T-cell (primary cell): ENCODE measurements at places on chromosomes 16 and 17.

DNA sequence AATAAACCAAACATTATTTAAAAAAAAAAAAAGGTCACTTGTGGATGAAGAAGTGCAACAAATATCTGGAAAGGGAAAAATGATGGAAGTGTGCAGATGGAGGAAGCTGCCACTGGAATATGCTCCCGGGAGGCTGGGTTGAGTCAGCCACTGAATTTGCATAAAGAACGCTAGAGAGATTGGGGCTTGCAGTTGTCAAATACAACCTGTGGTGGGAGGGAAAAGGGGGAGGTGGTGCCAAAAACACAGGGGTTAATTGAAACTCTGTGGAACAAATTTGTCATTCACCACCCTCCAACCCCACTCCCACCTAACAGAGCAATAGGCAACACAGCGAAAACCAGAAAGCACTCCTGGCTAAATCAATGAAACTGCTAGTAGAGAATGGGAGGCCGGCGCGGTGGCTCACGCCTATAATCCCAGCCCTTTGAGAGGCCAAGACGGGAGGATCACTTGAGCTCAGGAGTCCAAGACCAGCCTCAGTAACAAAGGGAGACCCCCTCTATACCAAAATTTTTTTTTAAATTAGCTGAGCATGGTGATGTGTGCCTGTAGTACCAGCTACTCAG is 37.6 kb upstream of the RPL38 start:
- DNase-seq = no peak

DNA sequence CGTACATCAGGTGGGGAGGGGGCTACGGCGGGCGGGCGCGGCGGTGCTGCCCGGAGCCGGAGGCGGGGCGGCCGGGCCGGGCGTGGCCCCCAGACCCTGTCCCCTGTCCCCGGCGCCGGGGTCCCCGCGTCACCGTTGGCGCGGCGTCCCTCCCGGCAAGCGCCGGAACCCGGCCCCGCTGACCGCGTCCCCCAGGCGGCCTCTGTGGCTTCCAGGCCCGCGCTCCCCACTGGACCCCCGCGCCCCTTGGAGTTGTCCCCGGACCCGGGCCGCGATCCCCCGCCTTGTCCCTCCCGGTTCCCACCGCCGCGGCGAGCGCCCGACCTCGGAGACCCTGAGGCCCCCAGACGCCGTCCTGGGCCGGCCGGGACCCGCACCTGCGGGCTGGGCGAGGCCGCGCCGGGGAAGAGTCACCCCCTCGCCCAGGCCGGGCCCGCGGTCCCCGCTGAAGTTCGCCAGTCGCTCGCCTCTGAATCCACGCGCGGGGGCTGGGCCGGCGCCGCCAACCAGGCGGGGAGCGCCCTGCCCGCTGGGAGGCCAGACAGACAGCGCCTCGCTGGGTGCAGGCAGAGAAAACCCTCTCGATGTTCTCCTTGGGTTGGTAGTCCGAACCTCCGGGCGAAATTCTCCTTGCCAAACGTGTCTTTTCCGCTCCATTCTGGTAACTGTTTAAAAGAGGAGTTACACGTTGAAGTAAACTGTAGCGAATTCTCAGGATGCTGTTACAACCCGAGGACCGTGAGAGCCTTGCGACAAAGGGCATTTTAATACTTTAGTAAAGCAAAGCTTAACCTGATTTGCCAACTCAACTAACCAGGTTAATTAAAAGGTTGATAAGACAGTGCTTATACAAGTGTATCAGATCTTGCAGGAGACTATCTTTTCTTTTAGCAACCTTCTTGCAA is 761 bp downstream of the GAN start:
- DNase-seq = peak; percentile 33

DNA sequence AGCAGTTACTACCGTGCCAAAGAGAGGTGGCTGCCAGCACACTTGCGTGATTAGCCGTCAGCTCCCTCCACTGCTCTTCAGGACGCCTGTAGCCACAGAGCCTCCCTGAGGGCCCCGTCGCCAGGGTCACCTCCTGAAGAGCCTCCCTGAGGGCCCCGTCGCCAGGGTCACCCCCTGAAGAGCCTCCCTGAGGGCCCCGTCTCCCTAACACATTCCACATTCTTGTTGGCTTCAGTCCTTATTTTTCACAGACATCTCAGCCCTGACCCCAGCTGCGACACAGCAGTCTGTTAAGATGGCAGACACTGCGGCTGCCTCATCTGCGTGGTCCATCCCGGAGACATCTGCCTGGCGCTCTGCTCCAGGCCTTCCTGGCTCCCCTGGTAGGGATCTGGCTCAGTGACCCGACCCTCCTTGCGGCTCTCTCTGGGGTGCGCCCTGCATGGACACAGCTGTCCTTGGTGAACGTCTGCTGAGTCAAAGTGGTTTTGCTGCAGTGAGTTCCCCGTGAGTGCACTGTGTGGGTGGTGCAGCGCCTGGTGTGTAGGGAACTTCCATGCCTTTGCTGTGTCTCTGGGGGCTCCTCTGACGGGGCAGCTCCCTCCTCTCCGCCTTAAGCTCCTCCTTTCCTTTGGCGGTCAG is 11.4 kb downstream of the ACSF3 start:
- no peak for DNase-seq

- DNase-seq = no peak
Measured at GRCh38 chr16:77882358-77882757, 94.0 kb downstream of the VAT1L start.

GRCh38 chr16:4667203-4667963 is 26.0 kb upstream of the NUDT16L1 start:
- DNase-seq = no peak

DNA sequence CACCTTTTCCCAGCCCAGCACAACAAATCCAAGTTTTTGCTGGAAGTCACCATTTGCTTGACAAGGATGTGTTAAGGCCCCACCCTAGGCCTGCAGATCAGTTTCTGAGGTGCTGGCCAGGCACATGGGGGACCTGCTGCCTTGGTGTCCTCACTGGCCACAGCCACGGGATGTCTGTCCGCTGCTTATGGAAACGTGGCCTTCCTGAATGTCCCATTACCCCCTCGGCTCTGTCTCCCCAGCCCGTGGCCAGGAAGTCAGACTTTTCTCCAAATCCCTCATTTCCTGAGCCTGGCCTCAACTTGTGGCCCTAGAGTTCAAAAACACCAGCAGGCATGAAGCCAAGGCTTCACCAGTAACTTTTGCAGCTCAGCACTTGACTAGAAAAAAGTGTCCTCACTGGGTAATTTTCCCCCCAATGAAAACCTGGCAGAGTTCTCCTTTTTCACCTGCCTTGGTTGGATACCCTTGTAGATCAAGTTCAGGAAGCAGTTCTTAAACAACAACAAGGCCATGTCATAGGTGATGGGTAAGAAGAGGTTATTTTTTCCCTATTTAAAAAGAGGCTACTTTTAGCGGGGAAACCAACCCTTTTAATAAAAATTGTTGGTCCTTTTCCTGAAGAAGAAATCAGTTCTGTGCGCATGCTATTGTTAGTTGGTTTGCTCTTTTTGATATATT is 80.8 kb downstream of the SOCS1 start:
- no peak for DNase-seq

- no peak for DNase-seq
Measured at GRCh38 chr17:66240013-66240412, 10.8 kb upstream of the APOH start.

DNA sequence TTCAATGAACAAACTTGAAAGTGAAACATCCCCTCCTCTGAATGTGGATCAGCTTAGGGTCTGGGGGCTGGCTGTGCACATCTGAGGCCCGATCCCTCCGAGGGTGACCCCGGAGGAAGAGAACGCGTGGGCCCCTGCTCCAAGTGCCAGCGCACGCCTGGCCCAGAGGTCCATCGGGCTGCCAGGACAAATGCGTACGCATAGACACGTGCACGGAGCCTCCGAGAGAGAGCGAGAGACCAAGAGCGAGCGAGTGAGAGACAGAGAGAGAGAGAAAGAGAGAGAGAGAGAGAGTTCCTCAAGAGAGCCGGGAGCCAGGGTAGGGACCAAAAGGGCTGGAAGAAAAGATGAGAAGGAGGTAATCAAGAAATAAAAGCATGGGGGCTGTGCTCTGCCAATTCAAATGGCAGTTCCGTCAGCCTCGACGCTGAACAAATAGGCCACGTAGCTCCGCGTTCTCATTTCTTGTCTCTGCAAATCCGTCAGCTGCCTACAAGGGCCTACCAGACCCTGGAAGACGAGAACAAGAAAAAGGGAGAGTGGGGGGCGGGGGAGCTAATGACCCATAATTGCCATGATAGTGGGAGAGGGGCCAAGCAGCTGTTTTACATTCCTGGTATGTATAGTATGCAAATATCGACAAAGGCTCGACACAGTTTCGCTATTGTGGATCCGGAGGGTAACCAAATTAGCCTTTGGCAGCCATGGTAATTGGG is 435.3 kb upstream of the ZFHX3 start:
- DNase-seq = no peak

GRCh38 chr17:62307196-62307595 is 73.2 kb upstream of the EFCAB3 start:
- no peak for DNase-seq

DNA sequence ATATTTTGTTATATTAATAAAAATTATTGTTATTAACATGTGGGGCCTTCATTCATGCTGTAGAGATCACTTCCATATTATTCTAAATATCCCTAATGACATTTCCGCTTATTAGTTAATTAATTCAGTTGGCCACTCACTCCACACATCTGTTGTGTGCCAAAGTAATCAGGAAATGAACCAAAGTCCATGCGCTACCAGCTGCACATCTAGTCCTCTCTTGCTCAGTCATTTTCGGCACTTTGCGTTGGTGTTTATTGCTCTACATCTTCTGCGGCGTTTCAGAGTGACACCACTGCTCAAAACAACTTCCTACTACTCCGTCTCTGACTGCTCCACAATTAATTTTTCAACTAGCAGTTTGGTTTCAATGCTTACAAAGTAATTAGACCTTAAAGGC is 101.4 kb upstream of the ZFHX3 start:
- DNase-seq = no peak
